ENCODE measurements at places on chromosomes 4 and X.
A peak's percentile ranks its signal among the peaks of the same experiment; 100 is the strongest.

GRCh38 chr4:157964463-157964862, 208.4 kb downstream of the GASK1B start:
- DNase-seq, result no peak

GRCh38 chr4:65911720-65912119, 241.4 kb upstream of the EPHA5 start:
- DNase-seq, result no peak

GRCh38 chr4:137722910-137723309, 190.6 kb upstream of the PCDH18 start:
- DNase-seq, result no peak

DNA sequence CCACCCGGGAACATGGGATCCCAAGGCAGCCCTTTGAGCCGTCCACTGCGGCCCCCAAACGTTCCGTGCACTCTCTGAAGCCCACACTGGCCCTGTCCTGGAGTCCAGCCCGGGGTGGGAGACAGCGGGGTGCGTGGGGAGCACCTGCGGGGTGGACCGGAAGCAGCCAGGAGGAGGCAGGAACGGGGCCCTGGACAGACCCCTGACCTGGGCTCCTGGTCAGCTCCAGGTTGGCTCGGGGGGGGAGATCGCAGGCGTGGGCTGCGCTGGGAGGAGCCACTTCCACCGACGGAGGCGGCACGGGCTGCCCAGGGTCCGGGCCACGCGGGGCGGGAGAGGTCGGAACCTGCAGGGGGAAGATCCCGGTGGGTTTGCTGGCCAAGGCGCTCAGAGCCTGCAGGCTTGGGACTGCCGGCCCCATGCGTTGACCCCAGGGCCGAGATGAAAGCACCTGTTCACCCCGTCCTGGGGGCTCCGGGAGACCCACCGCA, 5.7 kb upstream of the PLCXD1 start:
- DNase-seq, result no peak

- DNase-seq, result no peak
Observed at GRCh38 chr4:84579403-84579776, 3.5 kb upstream of the CDS1 start.

GRCh38 chrX:37753384-37753783, 26.5 kb upstream of the CYBB start:
- DNase-seq, result no peak

DNA sequence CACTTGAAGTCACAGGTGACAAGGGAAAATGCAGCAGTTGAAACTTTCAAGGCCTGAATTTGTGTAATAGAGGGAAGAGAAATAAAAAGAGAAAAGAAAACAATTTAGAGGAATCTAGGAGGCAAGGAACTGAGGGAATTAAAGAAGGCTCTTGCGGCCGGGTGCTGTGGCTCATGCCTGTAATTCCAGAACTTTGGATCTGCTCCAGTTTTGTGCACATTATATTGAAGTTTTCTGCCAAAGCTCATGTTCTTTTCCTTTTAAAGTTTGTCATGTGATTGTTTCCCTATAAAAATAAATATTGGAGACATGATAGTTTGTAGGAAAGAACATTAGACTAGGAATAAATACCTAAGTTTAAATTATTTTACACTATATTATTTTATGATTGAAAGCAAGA, 433.9 kb upstream of the CPEB2 start:
- no peak for DNase-seq

GRCh38 chr4:102678107-102678506, 82.7 kb downstream of the MANBA start:
- DNase-seq, result no peak

DNA sequence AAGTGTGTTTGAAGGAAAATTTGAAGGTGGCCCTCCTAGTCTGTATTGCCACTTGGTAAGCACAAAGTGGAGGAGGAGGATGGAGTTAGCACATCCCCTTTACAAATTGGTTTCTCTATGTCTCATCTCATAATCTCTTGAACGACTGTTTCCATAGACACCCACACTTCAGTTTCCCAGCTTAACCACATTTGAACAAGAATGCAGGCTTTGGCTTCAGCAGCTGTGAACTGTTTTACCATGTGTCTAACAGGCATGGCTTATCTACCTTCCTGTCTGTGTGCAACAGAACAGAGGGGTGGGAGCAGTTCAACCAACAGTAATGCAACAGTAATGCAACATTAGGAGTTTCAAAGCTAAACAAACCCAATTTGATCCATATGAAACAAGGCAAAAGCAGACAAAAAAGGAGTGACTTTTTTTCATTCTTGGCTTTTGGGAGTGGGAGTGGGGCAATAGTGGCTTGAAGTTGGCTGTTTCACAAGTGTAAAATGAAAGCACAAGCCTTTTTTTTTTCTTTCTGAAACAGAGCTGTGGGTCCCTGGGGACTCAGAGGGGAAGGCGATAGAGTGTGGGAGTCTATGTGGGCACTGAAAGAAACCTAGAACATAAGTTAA, 108.0 kb downstream of the ITM2A start:
- DNase-seq, result no peak

- no peak for DNase-seq
Observed at GRCh38 chr4:156038772-156039171, 85.1 kb upstream of the CTSO start.

- DNase-seq, result no peak
Observed at GRCh38 chr4:54082168-54082567, 17.8 kb upstream of the CHIC2 start.

DNA sequence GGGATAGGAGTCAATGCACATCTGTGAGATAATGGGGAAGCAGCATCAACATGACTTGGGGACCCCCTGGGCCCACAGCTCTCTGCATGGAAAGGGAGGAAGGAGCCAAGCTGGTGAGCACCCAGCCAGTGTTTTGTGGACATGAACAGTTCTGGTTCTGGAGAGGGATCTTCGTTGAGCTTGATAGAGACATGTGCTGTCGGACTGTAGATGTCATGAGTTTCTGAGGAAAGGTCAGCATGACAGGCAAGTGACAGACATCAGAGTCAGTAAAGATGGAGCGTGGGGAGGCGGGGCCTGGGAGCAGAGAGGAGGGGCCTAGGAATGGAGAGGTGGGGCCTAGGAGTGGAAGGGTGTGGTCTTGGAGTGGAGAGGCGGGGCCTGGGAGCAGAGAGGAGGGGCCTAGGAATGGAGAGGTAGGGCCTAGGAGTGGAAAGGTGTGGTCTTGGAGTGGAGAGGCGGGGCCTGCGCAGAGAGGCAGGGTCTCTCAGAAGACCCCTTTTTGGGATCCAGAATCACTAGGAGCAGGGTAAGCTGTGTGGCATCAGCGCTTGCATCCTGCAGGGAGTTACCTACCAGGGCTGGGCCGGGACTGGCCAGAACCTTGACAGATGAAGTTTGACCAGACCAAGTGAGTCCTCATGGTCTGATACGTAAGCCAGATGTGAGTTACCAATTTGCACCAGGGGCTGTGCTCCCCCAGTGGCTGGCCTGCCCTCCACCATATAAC, 33.7 kb downstream of the PIGG start:
- DNase-seq, result peak; percentile 1

- no peak for DNase-seq
Observed at GRCh38 chrX:40420899-40421729, 159.7 kb upstream of the ATP6AP2 start.

DNA sequence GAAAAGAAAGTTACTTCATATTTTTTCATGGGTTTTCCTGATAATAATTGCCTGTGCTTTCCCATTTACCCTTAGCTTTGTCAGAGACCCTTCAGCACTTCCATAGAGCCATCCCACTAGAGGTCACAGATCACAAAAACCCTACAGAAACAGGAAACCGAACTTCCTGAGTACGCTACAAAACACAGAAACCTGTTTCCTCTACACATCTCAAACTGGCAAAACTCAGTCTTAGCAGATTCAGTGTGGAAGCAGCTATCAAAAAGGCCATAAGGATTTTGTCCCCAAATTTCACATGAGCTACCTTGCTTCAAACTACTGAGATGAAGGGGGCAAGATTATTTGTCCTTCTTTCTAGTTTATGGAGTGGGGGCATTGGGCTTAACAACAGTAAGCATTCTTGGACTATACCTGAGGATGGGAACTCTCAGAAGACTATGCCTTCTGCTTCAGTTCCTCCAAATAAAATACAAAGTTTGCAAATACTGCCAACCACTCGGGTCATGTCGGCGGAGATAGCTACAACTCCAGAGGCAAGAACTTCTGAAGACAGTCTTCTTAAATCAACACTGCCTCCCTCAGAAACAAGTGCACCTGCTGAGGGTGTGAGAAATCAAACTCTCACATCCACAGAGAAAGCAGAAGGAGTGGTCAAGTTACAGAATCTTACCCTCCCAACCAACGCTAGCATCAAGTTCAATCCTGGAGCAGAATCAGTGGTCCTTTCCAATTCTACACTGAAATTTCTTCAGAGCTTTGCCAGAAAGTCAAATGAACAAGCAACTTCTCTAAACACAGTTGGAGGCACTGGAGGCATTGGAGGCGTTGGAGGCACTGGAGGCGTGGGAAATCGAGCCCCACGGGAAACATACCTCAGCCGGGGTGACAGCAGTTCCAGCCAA, at the start of gene MMRN1:
Gene MMRN1, plus strand, starts transcription at position 206 of the 902 bp plus-strand sequence. Its CDS starts 118 bp downstream, at position 324.
- peak; percentile 69 for DNase-seq

DNA sequence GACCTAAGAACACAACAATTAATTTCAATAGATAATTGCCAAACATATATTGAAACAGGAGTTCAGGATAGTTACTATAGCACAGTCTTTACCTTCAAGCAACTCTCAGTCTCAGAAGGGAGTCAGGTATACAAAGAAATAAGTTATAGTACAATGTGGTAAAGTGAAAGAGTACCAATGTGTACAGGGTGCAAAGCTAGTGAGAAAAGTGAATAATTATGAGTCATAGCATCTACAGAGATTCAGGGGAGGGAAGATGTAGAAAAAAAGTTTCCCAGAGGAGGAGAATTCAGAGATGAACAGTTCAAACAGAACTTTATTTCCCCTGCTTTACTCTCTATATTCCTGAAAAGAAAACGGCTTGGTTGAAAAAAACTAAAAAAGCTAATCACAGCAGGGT, 22.7 kb upstream of the DKK2 start:
- no peak for DNase-seq

DNA sequence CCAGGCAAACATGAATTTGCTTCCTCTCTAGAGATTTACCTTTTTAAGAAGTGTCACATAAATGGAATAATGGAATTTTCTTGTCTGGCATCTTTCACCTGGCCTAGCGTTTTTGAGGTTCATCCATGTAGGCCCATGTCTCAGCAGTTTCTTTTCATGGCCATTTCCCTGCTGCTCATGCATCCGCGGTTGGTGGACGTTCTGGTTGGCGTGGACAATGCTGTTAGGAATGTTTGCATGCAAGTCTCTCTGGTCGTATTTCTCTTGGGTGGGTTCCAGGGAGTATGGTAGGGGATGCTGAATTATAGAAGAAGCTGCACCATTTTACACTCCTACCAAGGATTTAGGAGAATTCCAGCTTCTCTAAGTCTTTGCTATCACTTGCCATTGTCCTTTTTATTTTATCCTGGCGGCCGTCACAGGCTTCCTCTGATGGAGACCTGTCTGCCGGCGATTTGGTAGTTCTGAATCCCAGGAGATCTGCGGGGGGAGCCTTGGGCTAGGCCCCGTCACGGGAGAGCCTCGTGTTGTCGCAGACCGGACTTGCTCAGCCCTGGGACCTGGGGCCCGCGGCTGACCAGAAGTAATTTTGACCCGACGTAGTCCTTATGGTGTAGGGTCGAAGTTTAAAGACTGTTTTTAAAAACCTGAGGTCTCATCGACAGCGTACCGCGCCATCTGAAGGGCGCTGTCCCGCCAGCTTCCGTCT, 56.9 kb upstream of the TADA2B start:
- DNase-seq, result no peak

GRCh38 chr4:17400686-17401085, 111.2 kb downstream of the QDPR start:
- DNase-seq, result no peak

DNA sequence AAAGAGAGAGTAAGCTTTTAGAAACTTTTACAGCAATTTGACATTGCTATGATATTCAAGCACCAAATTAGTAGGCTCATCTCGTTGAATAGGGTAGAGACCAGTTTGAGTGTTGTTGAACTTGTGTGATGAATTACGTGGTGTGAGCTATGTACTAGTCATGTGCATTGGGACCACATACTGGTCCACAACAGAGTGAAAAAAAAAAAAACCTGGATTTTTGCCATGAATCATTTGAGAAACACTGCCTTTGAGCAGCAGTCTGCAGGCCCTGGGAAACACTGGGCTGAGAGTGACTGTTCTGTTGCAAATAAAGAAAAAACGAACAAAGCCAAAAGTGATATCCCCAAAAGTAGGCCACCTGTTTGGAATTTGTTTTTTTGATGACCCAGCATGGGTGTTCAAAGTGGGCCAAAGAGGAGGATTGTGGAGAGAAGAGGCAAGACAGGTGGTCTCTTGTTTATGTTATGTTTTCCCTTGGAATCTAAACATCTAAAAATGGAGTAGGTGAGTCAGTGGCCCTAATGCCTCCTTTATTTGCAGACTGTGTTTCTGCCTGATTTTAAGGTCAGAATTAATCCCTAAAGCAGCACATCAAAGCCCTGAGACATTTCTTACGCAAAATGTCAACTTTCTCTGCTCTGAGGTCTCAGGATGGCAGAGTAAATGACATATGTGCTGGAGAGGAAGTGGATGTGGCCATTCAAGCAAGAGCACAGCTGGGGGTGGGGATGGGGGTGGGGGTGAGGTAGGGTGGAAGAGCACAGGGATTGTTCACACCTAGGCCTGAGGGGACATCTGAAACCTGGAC, 33.5 kb downstream of the TAF7L start:
- no peak for DNase-seq

GRCh38 chr4:16443504-16444088, 217.3 kb upstream of the TAPT1 start:
- DNase-seq, result peak; percentile 67

All from hematopoietic multipotent progenitor cell (in vitro differentiated cells).